ENCODE measurements at places on chromosomes 1 and 21.

- DNase-seq, result no peak
These were observed 171.9 kb downstream of the C1orf21 start for GRCh38 chr1:184558691-184559090.

GRCh38 chr1:63621698-63622097 is 28.5 kb downstream of the PGM1 start:
- no peak for DNase-seq

DNA sequence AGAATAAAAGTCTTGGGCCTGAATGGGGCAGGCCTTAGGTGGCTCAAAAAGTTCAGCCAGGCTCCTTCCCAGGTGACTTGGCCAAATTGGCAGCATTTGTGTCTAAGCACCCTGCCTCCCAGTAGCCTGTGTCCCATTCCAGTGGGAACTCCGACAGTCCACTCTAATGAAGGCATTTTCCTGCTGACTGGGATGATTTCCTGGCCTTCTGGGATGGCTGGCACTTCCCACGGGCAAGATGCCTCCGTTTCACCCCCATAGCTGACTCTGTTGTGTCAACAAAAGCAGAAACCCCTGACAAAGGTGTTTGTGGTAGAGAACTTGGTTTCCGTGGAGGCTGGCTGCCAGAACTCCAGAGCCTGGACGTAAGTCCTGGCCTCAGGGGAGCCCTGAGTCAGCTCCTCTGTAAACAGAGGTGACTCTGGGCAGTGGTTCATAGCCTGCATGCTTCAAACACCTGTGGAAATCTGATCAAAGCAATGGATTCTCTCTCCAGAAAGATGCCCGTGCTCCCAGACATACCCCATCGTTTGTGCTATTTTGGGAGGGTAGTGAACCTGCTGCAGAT is 36.6 kb downstream of the WNT3A start:
- DNase-seq, result no peak

GRCh38 chr1:105359457-105359856 is 1609.8 kb downstream of the AMY1C start:
- no peak for DNase-seq

DNA sequence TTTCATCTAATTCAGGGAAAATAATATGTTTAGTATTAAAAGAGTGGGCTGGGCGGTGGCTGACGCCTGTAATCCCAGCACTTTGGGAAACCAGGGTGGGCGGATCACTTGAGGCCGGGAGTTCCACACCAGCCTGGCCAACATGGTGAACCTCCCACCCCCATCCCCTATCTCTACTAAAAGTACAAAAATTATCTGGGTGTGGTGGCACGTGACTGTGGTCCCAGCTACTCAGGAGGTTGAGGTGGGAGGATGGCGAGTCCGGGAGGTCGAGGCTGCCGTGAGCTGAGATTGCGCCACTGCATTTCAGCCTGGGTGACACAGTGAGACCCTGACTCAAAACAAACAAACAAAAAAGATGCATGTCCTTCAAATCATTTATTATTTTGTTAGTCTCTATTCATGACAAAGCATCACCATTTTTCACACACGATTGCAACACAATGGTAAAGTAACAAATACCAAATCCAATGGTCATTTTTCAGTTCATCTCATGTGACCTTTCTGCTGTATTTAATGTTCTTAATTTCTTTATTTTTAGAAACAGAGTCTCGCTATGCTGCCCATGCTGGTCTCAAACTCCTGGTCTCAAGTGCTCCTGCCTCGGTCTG is 1.0 kb downstream of the MSH4 start:
- DNase-seq, result no peak

DNA sequence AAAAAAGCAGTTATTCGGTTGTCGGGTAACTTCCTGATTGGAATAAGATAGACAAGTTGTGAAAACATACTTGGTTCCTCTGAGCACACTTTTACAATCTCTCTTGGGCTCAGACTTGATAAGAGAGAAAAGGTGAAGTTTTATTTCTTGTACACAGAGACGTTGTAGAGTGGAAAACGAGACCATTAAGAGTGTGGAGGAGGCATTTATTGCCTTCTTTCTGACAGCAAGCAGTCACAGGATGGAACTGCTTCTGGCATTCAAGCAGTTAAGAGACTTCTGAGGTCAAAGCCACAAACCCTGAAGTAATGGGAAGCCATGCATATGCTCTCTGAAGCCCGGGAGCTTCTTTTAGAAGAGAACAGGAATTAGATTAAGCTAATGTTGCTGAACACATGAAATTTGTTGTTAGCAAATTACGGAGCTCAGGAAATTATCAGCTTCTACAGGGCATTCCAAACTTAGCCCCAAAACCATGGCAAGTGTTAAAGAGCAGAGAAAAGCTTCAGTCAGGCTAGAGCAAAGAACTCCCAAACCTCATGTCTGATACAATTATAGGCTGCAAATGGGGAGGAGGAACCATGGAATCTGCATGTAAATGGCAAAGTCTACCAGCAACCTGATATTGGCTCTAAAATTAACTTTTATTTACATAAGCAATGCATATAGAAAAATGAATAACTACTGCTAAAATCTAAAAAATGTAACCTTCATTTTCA is 26.0 kb downstream of the S1PR1 start:
- DNase-seq, result peak; percentile 7
